LHCN-M2 (cell line): ENCODE measurements at places on chromosomes 5 and 9. TPM values are rescaled to one million over a fixed set of nuclear protein-coding genes. Genes with fewer than 3 reads are reported as not detected.

PCDHGA10 gene
- 17.4 and 21.4 TPM in 2 replicates for total RNA-seq

HAND1 gene
- not detected in 2 replicates for total RNA-seq

DNA sequence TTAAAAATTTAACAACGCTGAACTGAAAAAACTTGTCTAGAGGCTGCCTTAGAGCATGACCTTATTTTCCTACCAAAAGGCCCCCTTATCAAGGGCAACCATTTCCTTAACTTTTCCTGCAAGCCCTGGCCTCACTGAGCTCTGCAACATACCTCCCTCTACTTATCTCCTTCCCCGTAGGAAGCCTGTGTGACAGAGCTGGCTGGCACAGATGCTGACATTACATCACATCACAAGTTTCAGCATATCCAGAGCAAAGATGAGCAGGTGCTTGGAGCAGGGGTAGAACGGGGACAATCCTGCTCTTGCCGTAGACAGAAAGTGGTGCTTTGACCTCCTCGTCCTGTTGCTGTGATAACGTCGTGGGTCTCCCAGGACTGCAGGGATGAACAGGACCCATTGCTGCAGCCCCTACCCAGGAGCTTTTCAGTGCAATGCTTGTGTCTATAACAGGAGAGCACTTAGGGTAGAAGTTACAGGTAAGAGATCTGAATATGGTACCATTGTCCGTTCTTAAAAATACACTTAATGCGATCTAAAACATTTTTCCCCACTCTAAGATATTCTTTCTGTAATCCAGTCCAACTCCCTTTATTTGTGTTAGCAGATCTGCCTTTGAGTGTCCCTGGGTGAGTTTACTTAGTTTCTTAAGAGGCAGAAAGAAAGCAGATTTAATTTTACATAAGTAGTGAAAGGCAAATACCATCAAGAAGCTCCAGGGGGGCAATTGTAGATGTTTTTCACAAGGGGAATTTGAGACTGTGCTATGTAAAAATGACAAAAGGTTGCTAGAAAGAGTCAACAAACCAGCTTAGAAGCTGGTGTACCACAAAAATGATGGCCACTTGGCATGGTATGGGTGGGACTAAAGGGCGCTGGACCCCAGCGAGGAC lies 101.9 kb upstream of the EFNA5 start:
- DNase-seq, result no peak

- DNase-seq, result no peak
These were observed 165.8 kb downstream of the SEMA5A start for GRCh38 chr5:9380109-9380508.

GRCh38 chr5:149917073-149917676 lies 27.4 kb downstream of the PDE6A start:
- DNase-seq, result peak; percentile 64

GMCL2 gene
- not detected in 2 replicates for total RNA-seq

DNA sequence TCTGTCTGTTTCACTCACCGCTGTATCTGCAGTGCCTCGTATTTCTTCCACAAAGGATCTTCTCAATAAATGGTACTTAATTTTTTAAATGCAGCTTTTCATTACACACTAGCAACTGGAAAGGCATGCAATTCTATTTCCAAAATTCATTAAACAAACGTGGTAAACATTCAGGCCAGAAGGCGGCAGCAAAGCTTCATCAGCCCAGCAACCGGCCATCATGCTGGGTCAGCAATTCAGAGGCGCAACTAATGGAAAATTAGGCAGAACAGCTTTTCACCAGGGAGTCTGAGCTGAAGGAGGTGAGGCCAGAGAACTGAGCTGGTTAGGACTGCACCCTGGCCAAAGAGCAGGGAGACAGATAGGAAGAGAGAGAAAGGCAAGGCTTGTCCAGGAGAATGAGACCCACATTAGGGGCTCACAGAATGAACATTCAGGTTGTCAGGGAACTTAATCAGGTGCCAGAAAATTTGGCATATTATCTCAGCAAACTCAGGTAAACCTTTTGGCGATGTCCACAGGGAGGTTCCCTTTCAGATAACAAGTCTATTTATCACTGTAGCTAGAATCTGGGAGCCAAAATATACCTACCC lies 17.7 kb upstream of the RNF180 start:
- DNase-seq, result peak; percentile 39

DNA sequence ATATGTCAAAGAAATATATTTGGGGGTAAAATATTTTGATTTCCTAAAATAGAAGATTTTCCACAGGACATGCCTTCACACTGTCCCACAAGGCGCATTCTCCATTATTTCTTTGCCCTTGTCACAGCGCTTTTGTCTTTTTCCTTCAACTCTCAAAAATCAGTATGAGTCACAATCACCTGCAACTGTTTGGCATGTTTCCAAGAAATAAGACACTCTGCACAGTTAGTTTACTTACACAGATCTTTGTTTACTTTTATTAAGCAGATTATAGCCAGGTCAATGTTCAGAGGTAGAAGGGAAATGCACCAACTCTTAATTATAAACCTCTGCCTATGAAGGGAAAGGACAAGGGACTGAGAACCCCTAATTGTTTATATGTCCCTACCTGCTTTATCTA lies 9.5 kb downstream of the CEMIP2 start:
- DNase-seq, result peak; percentile 34

RXRA gene
- 19.1 and 20.4 TPM in 2 replicates for total RNA-seq

DNA sequence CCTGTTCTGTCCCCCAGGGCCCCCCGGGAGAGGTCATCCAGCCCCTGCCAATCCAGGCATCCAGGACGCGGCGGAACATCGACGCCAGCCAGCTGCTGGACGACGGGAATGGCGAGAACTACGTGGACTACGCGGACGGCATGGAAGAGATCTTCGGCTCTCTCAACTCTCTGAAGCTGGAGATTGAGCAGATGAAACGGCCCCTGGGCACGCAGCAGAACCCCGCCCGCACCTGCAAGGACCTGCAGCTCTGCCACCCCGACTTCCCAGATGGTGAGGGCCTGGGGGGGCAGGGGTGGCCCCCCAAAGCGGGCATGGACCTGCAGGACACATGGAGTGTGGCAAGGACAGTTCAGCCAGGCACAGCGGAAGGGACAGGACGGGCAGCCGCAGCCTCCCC lies 56.0 kb upstream of the FCN2 start:
- DNase-seq, result no peak

GPR151 gene
- total RNA-seq, result not detected in 2 replicates

DNA sequence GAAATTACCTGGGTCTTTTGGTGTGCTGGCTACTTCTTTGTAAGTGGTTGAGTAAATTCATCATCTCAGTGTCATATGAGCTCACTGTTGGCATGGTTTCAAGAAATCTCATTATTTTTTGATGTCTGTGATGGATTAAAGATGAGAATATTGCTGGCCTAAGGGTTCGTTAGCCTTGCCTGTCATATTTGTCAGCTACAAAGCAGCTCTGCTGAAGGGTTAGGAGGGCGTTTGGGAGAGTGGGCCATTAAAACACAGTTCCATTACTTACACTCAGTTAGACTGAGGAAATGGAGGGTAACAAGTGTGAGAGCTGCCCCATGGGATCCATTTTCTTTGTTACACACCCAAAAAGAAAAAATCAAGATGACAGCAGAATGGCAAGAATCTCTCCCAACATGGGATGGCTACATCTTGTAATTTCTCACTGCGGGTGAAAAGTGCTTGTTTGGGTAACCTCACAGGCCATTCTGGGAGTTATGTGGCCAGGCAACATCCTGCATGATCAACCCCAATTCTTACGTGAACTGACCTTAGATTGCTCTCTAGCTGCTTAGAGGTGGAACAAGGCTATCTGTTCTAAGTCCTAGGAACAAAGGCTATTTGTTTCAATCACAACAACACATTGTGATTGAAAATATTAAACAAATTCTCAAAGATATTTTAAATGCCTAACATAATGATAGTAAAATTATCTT lies 609.5 kb upstream of the RGMB start:
- no peak for DNase-seq

DNA sequence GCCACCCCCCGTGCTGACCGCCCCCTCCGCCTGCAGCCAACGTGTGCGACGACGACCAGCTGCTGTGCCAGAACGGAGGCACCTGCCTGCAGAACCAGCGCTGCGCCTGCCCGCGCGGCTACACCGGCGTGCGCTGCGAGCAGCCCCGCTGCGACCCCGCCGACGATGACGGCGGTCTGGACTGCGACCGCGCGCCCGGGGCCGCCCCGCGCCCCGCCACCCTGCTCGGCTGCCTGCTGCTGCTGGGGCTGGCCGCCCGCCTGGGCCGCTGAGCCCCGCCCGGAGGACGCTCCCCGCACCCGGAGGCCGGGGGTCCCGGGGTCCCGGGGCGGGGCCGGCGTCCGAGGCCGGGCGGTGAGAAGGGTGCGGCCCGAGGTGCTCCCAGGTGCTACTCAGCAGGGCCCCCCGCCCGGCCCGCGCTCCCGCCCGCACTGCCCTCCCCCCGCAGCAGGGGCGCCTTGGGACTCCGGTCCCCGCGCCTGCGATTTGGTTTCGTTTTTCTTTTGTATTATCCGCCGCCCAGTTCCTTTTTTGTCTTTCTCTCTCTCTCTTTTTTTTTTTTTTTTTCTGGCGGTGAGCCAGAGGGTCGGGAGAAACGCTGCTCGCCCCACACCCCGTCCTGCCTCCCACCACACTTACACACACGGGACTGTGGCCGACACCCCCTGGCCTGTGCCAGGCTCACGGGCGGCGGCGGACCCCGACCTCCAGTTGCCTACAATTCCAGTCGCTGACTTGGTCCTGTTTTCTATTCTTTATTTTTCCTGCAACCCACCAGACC lies 80.2 kb downstream of the NTNG2 start:
- DNase-seq, result no peak

DNA sequence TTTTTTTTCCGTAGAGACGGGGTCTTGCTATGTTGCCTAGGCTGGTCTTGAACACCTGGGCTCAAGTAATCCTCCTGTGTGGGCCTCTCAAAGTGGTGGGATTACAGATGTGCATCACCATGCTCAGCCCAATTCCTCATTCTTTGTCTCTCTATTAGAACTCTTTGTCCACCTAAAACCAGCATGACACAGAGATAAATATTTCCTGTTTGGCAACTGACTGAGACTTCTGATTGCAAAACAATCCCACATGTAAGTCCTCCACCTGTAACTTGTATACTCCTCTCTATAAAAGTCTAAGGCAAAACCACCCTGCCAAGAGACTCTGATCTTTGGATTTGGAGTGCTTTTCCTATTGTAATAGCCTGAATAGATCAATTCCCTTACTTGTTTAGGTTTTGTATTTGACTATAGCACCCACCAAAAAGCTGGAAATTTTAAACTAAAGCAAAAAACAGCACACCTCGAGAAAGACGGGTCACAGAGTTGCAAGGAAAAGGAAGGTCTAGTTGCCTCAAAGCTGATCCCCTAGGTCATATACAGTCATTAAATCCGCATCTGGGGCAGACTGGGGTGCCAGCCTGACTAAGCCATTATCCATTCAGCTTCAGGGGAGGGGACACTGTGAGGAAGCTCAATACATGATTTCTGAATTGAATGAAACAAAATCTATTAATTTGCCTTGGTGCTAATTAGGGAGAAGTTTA lies 13.5 kb upstream of the KIF27 start:
- DNase-seq, result peak; percentile 60

GRCh38 chr5:22470408-22470807 lies 382.7 kb downstream of the CDH12 start:
- no peak for DNase-seq

- no peak for DNase-seq
These were observed 60.2 kb upstream of the UNC5A start for GRCh38 chr5:176750144-176750543.

SPINK6 gene
- total RNA-seq, result not detected in 2 replicates
